ENCODE measurements at places on chromosomes 1 and 21. TPM values are rescaled to one million over a fixed set of nuclear protein-coding genes. Genes with fewer than 3 reads are reported as not detected.
A peak's percentile ranks its signal among the peaks of the same experiment; 100 is the strongest.

DNA sequence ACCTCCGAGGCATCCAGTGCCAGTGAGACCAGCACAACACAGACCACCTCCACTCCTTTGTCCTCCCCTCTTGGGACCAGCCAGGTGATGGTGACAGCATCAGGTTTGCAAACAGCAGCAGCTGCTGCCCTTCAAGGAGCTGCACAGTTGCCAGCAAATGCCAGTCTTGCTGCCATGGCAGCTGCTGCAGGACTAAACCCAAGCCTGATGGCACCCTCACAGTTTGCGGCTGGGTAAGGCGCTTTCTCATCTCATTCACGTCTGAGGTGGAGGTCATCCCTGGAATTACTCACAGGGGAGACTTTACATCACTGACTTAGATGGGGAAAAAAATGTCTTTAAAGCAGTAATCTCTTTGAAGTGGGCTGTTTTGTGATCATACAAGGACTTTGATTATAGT lies 106.3 kb downstream of the CD247 start:
- DNase-seq: no peak

- peak; percentile 25 for DNase-seq
Observed at GRCh38 chr1:20366056-20366462, 75.4 kb downstream of the VWA5B1 start.

The KRTAP22-1 gene
- total RNA-seq: not detected

The ATP6V1G3 gene
- not detected for total RNA-seq

GRCh38 chr1:48610628-48611542 lies 138.9 kb upstream of the SPATA6 start:
- DNase-seq: peak; percentile 56

- DNase-seq: no peak
Observed at GRCh38 chr1:170354690-170355089, 177.3 kb upstream of the GORAB start.

GRCh38 chr1:227949341-227949921 lies 1.7 kb upstream of the WNT9A start:
- DNase-seq: no peak

The FCRL4 gene
- not detected for total RNA-seq

GRCh38 chr1:160637821-160638539 lies 8.9 kb downstream of the SLAMF1 start:
- no peak for DNase-seq

GRCh38 chr1:113976609-113977278 lies 2.5 kb upstream of the OLFML3 start:
- DNase-seq: no peak

- DNase-seq: no peak
Observed at GRCh38 chr1:183636334-183636682, 725 bp upstream of the ARPC5 start.

- no peak for DNase-seq
Observed at GRCh38 chr1:20936216-20936615, 149.1 kb upstream of the HP1BP3 start.

DNA sequence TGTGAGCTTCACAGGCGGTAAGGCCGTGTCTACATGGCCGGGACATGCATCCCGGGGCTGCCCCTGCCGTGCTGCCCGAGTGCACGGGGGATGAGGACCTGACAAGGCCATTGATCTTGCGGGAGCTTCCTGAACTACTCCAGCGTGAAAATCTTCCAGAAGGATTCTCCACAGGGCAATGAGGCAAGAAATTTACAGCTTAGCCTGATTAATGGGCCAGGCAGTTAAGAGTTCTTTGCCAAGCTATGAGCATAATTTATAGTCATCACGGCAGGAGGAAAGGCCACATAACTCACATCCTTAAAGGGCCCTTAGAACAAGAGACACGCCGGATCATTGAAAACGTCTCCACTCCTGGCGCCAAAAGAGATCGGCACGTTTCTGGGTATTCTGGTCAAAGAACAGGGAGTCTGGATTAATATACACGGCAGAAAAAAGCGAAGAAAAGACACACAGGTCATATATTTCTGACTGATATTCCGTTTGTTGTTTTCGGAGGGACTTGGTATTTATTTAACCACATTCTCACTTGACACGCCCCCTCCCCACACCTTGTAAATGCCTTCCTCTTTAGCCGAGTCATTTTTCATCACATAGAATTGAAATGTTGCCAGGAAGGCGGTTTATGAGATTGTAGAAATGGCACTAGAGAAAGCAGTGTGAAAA lies 180.5 kb downstream of the DYRK1A start:
- DNase-seq: no peak

DNA sequence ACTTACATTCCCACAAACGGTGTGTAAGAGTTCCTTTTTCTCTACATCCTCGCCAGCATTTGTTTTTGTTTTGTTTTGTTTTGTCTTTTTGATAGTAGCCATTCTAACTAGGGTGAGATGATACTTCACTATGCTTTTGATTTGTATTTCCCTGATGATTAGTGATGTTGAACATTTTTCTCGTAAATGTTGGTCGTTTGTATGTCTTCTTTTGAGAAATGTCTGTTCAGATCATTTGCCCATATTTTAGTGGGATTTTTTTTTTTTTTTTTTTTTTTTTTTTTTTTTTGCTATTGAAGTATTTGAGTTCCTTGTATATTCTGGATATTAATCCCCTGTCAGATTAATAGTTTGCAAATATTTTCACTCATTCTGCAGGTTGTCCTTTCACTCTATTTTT lies 19.2 kb upstream of the GPR161 start:
- no peak for DNase-seq

DNA sequence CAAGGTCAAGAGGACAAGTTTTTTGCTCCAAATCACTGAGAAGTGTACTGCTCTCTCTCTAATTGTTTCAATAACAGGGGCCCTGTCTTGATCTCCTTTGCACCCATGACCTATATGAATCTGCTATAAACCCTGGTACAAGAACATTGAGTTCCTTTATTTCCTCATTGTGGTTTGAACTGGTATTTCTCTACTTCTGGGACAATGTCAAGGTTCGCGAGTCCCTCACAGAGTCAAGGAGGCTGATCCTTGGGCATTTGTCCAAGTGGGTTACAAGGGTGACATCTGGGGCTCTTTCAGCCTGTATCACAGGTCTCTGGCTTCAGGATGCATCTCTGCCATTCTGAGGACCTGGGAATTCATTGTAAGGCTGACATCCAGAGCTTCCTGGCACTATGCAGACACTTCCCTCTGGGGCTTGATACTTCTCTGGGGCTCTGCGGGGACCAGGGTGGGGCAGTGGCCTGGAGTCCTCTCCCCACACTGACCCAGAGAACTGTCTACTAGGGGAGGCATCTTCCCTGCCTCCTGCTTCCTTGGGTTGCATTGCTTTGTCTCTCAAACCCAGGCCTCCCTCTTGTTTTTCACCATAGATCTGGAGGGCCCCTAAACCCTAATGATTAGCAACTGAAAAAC lies 22.5 kb upstream of the ZNF648 start:
- no peak for DNase-seq

The MATN1 gene
- total RNA-seq: not detected

DNA sequence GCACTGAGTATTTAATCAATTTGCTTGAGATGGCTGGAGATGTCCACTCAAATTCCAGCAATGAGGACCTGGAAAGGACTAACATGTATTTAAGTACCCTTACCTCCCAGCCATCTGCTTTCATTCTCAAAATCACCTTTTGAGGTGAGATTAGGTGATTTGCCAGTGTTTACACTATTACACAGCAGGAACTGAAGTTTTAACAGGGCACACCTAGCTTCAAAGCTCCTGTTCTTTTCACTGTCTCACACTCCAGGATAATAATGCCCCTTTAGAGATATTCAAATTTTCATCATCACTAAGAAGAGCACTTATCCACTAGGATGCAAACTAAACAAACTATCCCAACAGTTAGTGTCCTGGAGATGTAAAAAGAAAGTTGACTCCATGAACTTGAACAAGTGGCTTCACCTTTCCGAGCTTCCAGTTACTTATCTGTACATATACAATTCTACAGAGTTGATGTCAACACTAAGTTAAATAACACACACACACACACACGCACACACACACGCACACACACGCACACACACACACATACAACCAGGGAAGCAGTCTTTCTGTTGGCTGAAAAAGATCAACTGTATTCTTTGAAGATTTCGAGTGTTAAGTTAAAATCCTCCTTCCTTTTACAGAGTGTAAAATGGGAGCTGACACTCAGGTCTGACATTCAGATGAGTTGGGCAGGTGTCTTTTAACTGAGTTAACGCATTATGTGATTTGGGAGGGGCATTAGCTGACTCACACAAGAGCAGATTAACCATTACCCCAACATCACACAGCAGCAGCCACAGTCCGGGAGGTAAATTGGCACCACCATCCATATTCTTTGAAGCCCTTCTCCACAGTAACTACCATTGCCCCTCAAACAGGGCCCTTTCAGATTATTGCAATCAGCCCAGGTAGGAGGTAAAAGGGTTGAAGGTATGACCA lies 15.5 kb upstream of the JAK1 start:
- no peak for DNase-seq

DNA sequence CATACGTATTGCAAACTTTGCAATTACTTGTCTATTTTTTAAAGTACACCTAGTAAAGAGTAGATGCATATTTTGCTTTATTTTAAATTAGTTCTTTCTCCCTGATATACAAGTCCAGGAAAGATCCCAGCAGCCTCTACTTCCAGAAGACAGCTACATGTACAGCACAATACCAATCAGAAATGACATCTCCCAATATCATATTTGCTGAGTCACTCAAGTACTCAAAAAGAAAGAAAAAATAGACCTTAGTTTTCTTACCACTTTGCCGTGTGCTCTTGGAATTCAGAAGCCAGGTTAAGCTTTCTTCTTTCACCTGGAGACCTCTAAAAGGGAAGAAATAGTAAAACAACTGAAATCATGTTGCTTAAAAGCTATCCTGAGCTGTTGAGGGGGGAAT lies 412.6 kb upstream of the RUNX1 start:
- no peak for DNase-seq

GRCh38 chr1:198106011-198106410 lies 50.8 kb upstream of the NEK7 start:
- DNase-seq: no peak

GRCh38 chr1:239558991-239559390 lies 172.6 kb downstream of the CHRM3 start:
- DNase-seq: no peak

The NDUFV3 gene
- total RNA-seq: 52.0 TPM

DNA sequence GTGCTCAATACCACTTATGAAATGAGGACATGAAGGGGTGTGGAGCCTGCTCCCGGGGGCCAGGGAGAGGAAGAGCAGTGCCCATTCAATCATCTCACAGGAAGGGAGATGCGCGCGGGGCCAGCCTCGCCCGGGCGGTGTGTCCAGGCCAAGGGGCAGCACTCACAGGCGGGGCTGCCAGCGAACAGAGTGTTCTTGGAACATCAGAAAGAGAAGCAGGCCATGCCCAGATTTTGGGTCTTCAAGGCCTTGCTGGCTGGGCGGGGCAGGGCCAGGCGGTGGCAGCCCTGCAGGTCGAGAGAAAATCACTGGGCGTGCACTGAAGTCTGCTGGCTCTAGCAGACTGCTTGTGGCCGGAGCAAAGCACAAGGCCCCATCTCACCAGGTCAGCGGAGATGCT lies 168.6 kb downstream of the PRDM16 start:
- no peak for DNase-seq

Data from left ventricle myocardium inferior (tissue), 1 donor.